ENCODE measurements at places on chromosomes 4 and X.

DNA sequence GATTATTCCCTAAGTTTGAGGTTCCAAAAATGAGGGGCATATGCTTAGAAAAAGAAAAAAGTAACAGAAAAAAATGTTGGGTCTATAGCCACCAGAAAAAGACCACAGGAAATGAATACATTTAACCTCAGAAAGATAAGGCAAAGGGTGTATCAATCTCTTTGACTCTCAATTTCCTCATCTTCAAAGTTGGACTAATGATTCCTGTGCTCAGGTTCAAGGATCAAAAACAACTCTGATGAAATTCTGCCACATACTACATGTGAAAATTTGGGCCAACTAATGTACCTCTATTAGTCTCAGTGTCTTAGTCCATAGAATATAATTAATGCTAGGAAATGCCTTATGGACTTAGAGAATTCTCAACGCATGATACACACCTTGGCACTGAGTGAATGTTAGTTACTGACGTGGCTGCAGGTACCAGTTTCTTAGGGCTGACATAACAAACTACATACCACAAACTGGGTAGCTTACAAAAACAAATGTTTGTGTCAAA lies 257.7 kb downstream of the ANKRD50 start:
- no peak for DNase-seq

DNA sequence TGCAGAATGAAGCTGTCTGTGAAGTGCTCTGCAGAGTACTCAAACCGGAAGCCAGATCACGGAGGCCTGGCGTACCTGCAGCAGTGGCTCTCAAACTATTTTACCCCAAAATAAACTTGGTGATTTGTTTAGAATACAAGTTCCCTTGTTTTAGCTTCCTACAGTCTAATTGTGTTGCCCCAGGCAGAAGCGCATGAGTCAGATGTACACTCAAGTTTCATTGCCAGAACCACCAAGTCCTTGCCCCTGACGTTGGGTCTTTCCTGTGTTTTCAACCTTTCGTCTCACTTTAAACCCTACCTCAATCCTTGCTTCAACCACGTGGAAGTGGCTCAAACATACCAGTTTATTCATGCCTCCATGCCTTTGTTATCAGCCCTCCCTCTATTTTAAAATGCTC lies 66.2 kb upstream of the SLC7A11 start:
- peak; percentile 34 for DNase-seq

DNA sequence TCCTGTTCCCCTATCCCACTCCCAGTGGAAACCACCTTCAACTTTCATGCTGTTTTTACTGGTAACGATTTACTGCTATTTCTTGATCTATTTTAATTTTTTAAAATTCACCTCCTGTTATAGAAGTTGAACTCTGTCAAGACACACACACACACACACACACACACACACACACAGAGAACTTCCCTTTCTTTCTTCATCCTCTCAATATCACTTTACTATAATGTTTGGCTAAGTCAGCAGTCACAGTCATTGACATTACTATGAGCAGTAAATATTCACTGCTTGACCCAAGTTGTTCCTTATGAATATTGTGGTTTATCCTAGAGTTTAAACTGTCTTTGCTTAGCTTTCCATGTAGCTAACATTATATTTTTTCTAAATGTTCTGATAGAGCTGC lies 24.0 kb upstream of the SGMS2 start:
- no peak for DNase-seq

DNA sequence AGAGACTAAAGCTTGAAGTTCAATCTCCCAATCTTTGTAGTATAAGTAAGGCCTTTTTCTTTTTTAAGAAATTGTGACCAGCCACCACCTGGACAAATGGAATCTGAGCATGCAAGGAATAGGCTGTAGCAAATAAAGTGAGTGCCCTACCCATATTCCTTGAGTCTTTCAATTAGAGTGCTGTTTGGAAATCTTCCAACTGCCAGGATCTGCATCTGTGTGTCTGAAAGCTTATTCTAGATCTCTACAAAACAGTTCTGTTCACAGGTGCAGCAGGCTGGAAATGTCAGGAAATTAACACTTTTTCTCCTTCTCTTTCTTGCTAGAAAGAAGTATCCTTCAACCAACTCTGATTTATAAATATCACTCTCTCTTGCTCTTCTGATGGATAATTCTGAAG lies 76.7 kb upstream of the NDST3 start:
- DNase-seq, result no peak

DNA sequence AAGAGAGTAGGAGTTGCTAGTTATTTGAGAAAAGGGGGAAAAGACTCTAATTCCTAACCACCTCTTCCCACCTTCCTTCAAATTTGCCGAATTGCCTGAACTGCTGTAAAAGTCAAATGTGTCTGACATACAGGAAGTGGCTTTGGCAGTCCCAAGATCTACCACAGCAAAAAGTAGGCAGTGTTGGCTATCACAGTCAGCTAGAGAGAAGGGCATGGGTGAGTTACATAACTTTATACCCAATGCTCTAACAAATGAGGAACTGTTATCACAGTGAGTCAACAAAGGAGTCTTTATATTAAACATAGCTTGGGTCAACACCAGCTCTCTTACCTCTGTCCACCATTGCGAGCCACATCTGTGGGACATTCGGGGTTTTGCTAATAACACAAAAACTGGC lies 2.4 kb upstream of the MBNL3 start:
- no peak for DNase-seq

DNA sequence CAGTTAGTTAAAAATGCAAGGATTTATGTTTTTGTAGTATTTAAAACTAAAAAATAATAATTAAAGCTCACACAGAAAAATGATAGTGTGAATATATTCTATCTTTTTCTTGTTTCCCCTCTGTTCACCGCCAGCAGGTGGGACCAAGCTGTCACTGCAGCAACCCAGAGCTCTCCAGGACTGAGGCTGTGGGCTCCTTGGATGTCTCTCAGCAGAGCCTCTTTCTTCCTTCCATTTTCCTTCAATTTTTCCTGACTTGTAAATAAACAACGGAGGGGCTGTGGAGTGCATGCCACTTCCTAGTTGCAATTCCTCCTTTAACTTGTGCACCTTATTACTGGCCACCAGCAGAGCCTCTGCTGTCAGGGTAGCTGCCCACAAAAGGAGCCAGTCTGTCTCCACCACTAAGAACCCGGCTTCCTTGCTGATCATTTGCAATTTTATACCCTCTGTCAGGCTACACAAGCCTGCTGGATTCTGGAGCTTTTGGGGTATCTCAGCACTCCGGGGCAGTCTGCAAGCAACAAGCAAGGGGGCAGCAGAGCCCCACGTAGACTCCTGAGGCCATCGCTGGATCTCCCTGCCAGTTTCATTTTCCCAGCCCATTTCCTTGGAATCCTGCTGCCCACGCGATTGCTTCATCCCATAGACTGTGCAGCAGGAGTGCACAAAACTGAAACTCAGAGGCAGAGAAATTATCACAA lies 1467.4 kb downstream of the C4orf33 start:
- no peak for DNase-seq
